ENCODE measurements at places on chromosomes 6 and 20.

DNA sequence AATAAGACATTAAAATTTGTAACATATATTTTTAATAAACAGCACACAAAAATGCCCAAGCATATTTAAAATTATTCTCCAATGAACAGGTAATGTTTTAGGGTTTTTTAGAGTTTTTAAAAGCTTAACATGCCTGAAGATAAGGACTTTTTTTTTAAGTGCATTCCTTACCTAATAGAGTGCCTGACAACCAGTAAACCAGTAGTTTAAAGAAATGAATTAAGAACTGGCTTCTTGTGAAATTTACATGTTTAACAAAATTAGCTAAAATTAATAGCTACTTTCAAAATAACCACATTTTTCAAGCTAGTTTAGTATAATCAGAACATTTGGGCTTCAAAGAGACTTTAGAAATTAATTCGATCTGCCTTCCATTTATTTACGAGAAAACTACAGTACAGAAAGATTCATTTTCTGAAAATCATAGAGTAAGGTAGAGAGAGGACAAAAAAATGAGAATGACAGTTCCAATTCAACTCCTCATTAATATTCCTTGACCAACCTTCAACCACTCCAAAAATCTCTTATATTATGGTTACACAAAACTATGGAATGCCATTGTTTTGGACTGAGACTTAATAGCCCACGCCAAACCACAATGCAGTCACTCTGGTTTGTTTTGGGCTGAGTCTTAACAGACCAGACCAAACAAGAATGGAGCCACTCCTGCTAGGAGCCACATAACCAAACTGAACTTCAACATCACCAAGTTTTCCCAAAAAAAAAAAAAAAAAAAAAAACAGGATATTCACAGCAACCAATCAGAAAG, 5.7 kb upstream of the PLN start:
- DNase-seq = no peak

GRCh38 chr20:43191946-43192863, 2.5 kb upstream of the PTPRT start:
- DNase-seq = peak; percentile 70

DNA sequence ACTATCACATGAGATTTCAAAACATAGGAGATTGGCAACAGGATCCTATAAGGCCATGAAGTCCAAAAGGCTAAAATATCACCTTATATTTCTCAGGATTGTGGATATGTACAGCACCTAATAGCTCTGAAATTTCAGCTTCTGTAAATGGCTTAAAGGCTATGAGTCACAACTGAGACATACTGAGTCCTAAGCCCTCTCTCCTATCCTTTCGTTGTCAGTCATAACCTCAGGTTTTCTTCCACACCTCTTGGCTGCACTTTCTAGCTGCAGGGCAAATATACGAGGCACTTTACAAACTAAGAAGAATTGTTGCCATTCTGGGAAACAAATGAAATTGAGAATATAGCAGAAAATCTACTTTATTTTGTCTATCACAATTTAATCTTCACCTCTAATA, 969.9 kb upstream of the EPHA7 start:
- no peak for DNase-seq

DNA sequence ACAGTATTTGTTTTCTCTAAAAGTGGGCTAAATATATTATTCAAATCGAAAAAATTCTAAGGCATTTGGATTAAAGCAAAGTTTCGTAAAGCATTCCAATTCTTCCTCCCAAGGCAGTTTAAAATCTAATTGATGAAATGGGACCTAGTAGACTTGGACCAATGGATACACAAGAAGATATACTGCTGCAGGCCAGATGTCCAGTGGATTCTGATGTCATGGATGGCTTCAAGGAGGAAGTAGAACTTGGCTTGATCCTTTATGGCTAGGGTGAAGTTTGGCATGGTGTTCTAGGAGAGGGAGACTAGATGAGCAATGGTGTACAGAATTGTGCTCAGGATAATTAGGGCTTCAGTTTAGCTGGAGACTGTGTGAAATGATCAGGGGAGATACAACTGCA, 559.5 kb upstream of the MMS22L start:
- no peak for DNase-seq

- DNase-seq = no peak
Measured at GRCh38 chr6:143732536-143732935, 54.8 kb downstream of the PHACTR2 start.

- no peak for DNase-seq
Measured at GRCh38 chr6:31780507-31781243, 3.5 kb upstream of the VWA7 start.

DNA sequence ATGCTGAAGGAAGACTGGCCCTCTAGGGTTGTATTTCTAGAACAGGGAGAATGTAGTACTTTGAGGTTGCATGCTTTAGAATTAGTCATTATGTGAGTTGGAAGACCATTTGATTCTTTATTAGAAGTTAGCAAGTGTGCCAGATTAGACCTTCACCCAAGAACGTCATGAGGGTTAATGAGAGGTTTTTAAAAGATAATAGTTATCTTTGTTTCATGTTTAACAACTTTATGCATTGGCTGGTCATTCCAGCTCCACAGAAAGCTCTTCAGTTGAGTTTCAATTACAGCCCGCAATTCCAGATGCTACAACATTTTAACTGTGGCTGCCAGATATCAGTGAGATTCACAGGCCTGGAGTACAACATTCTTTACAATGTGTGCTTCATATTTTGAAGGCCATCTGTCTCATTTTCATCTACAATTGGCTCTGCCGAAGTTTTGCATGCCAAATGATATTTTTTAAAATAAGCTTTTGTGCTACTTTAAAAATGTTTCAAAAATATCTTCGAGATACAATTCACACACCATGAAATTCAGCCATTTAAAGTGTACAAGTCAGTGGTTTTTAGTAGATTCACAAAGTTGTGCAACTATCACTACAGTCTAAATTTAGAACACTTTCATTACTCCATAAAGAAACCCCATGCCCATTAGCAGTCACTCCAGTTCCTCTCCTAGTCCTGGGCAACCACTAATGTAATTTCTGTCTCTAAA, 61.1 kb upstream of the FBXO30 start:
- DNase-seq = no peak

GRCh38 chr20:4574356-4574690, 147.4 kb upstream of the PRND start:
- no peak for DNase-seq

DNA sequence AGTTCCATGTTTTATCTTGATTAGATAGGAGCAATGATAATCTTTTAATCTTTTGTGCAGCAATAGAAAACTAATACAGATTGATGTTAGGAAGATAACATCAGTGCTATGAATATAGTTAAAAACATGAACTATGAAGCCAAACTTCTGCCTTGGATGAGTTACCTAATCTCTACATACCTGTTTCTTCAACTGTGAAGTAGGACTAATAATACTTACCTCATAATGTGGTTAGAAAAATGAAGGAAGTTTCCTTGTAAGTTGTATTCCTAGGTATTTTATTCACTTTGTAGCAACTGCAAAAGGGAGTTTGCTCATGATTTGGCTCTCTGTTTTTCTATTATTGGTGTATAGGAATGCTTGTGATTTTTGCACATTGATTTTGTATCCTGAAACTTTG, 111.9 kb downstream of the FRK start:
- DNase-seq = no peak

- no peak for DNase-seq
Measured at GRCh38 chr6:134240665-134241431, 77.1 kb downstream of the SGK1 start.

GRCh38 chr20:32574296-32575226, 10.6 kb downstream of the NOL4L start:
- no peak for DNase-seq

DNA sequence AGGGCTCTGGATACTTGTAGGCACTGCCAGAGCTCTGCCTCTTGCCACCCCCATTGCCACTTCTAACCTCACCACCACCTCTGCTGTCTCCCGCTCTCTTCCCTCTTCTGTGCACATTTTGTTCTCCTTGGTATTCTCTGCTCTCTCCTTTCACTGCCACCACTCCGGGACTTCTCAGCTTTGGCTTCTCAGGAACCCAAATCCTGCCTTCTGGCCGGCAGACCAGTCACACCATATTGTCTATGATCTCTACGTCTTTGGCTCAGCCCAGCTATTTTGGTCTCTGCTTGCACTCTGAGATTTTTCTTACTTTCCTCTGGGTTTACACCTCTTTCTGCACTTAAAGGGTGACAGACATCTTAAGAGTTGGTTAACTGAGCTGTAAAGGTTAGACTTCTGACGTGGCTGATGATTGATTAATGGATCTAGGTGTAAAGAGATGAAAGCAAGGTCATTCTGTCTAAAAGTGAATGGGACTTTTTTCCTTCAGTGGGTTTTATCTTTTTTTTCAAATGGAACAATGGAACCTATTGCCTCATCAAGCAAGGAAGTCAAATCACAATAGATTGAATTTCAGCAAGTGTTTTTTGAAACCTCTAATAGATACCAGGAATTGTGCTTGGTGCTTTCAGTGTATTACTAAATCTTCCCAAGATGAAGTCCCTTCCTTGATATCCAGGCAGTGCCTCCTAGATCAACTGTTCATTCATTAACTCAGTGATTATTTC, 13.8 kb downstream of the MMP24 start:
- no peak for DNase-seq

DNA sequence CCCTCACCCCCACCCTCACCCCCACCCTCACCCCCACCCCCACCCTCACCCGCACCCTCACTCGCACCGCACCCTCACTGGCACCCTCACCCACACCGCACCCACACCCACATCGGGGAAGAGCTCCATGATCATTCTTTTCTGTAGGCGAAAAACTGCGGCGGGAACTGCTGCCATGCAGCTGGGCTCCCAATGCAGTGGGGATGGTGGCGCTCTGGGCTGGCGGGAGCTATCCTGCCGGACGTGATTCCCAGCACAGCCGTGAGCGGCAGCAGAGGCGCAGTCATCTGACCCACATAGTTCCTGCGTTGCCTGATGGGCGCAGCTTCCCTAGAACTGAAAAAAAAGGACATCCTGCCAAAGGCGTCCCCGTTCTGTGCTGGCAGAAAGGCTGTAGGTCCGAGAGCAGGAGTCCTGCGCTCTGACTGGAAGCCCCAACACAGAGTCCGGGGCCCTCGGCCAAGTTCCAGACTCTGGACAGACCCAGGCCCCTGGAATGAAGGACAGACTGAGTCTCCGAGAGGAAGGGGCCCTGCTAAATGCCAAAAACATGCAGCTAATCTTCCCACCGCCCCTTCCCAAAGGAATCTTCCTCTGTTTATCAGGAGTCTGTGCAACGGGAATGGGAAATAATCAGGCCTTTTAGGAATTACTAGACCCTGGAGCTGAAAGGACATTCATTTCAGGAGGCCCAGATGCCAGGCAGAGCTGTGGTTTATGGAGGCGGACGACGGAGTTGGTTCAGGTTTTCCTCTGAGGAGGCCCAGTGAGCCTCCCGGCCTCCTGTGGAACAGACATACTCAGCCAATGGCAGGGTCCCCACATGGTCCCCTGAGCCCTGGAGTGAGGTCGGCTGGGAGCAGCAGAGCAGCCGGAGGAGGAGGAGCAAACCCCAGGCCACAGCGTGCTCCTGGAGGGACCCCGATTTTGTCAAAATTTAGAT, 14.1 kb upstream of the TCFL5 start:
- peak; percentile 89 for DNase-seq

DNA sequence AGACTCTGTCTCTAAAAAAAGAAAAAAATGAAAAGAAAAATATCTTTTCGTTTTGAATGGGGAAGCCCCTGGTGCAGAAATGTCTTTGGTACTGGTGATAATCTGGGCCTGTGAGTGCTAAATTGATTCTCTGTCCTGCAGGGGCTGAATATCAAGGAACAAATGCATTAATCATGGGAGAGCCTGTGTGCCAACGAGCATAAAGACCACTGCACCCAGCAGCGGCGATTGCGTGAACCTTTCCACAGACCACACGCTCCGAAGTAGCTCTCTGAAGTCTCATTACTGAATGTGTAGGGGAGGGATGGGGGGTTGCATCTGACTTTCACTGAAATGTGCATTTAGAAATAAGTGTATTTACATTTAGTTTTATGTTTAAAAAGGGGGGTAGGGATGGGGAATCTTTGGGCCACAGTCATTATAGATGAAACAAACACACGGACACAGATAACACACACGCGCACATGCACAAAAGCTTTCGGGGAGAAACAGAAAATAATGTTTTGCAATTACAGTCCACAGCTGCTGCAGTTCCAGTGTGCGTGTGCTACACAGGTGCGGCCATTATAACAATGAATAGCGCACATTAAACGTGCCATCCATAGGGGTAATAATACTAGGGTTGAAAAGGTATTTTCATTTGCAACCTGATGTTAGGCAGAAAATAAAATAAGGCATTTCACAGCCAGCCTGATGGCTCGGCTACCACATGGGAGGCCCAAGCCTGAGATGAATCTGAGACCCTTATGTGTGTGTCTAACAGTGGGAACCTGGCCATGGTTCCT, 154.0 kb downstream of the MBOAT1 start:
- no peak for DNase-seq

- DNase-seq = no peak
Measured at GRCh38 chr20:54070187-54070987, at the start of gene BCAS1. BCAS1 (minus strand) TSS chr20:54070594; CDS start chr20:54058718, 11,876 bp downstream.

GRCh38 chr6:170034294-170034693, 256.6 kb downstream of the DLL1 start:
- DNase-seq = no peak

DNA sequence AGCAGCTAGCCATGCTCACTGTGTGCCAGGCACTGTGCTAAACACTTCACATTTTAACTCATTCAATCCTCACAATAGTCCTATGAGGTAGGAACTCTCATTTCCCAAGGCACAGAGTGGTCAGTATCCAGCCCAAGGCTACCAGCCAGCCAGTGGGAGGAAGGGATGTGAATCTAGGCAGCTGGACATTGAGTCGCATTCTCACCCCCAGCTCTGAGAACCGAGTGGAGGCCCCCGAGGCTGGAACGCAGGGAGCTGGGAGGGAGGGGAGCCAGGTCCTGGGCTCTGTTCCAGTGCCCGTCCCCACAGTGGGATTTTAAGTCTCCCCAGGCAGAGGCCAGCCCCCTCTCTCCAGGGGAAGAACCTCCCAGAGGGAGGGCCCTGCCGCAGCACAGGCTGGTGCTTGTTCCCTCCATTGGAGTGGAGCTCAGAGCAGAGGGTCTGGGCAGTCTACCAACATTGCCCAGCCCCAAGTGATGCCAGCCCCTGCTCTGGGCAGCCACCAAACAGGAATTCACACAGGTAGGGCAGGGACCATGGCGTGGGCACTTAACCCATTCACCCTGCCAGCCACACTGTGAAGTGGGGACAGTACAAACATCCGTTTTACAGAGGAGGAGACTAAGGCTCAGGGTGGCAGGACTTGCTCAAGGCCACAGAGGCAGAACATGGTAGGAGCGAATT, 131.3 kb downstream of the CEBPB start:
- DNase-seq = no peak

- DNase-seq = no peak
Measured at GRCh38 chr20:51542571-51543421, at the start of gene NFATC2. NFATC2 (minus strand) TSS chr20:51542719; CDS start chr20:51542499, 220 bp downstream.

DNA sequence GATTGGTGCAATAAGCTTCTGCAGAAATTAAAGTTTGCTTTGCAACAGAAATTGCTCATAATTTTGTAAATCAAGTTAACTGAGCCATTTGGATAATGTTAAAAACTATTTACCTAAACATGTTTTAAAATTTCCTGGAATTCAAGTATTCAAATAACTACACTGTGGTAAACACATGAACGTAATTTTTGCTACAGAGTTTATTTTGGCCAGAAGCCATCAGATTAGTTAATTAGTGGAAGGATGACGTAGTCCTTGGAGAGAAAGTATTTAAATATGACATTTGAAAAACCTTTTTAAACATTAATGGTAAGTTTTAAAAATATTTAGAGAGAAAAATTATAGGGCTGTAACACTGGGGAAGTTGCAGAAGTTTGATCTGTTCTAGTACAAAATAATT, 121.2 kb upstream of the UST start:
- no peak for DNase-seq

All from ecto neural progenitor cell (in vitro differentiated cells).